Thoracic aorta (tissue), 2 donors: ENCODE measurements at places on chromosomes 11 and 22. TPM values are rescaled to one million over a fixed set of nuclear protein-coding genes. Genes with fewer than 3 reads are reported as not detected.

GANAB gene
- total RNA-seq, result 159 TPM

NCF4 gene
- total RNA-seq, result 68.8 TPM

SLCO2B1 gene
- 692 TPM for total RNA-seq

HBD gene
- not detected for total RNA-seq

RIMBP3B gene
- total RNA-seq, result not detected

ENTHD1 gene
- total RNA-seq, result not detected

MFNG gene
- 25.5 TPM for total RNA-seq

TMEM191C gene
- 0.27 TPM for total RNA-seq

LMO1 gene
- not detected for total RNA-seq

DEFB131B gene
- not detected for total RNA-seq

GGT5 gene
- 81.3 TPM for total RNA-seq

KCTD14 gene
- total RNA-seq, result 0.81 TPM

NUP160 gene
- total RNA-seq, result 40.8 TPM

PTPN5 gene
- 2.2 TPM for total RNA-seq

ELFN2 gene
- total RNA-seq, result not detected

L3MBTL2 gene
- 14.8 TPM for total RNA-seq

KIAA1671 gene
- total RNA-seq, result 86.8 TPM

KDM4D gene
- total RNA-seq, result 0.54 TPM

TREH gene
- total RNA-seq, result not detected

SLC39A13 gene
- 97.7 TPM for total RNA-seq

HTR3A gene
- not detected for total RNA-seq

ESAM gene
- 54.2 TPM for total RNA-seq

AGBL2 gene
- total RNA-seq, result 0.95 TPM

GPHA2 gene
- not detected for total RNA-seq

HEPHL1 gene
- total RNA-seq, result not detected

FZD4 gene
- 104 TPM for total RNA-seq

PRMT3 gene
- 21.0 TPM for total RNA-seq
